Uterus (tissue), 4 donors: ENCODE measurements at places on chromosomes 7 and 10. TPM values are rescaled to one million over a fixed set of nuclear protein-coding genes. Genes with fewer than 3 reads are reported as not detected.

GRCh38 chr7:116193329-116194087, 16.8 kb upstream of the TES start:
- no peak overlapping the region for H3K27ac ChIP-seq
- H3K27me3 ChIP-seq = no peaks in the 10 kb centered on the region
- H3K36me3 ChIP-seq = no peaks in the 10 kb centered on the region
- H3K4me3 ChIP-seq = no peak overlapping the region
- no peak for DNase-seq

The PFKP gene
- 74.5 TPM for total RNA-seq

GRCh38 chr7:65722361-65722792, 150.5 kb upstream of the VKORC1L1 start:
- H3K4me1 ChIP-seq = no peaks in the 10 kb centered on the region
- H3K27ac ChIP-seq = no peak overlapping the region
- H3K4me3 ChIP-seq = no peak overlapping the region
- H3K27me3 ChIP-seq = no peaks in the 10 kb centered on the region

DNA sequence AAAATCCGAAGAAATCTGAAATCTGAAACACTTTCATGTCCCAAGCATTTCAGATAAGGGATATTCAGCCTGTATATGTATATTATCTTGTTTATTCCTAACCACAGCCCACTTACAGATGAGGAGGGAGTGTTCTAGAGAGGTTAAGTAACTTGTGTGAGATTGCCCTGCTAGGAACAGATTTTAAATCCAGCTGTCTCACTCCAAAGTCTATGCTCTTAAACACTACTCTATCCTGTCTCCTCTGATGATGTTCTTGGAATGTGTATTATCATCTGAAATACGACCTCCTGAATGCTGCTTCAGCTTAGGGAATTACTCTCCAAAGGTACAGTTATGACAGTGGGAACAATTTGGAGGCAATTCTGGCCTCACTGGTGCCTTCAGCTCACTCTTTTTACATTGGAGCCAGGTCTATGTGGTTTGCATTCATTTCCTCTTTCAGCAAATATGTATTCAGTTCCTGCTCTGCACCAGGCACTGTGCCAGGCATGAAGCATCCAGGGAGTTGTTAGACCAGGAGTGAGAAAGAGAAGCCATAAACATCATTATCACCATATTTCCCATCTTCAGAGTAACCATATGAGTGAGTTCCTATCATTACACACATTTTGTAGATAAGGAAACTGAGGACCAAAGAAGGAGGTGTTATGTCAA, 70.2 kb downstream of the NOC3L start:
- H3K4me3 ChIP-seq = no peak overlapping the region
- peak; percentile 28 for DNase-seq
- no peaks in the 10 kb centered on the region for H3K27me3 ChIP-seq
- peak overlapping the region; percentile 26 for H3K27ac ChIP-seq
- H3K36me3 ChIP-seq = no peaks in the 10 kb centered on the region

The BAIAP2L1 gene
- 4.3 TPM for total RNA-seq

GRCh38 chr10:102602272-102603045, 41.8 kb upstream of the TRIM8 start:
- DNase-seq = peak; percentile 61
- H3K36me3 ChIP-seq = no peaks in the 10 kb centered on the region
- no peaks in the 10 kb centered on the region for H3K27me3 ChIP-seq
- no peaks in the 10 kb centered on the region for H3K4me1 ChIP-seq
- peak overlapping the region; percentile 58 for H3K27ac ChIP-seq
- H3K4me3 ChIP-seq = no peak overlapping the region

The FXYD4 gene
- not detected for total RNA-seq

- peak overlapping the region; percentile 96 for H3K27ac ChIP-seq
- H3K4me1 ChIP-seq = no peaks in the 10 kb centered on the region
- H3K4me3 ChIP-seq = peak overlapping the region; percentile 56
- peak; percentile 71 for DNase-seq
- H3K36me3 ChIP-seq = no peaks in the 10 kb centered on the region
Observed at GRCh38 chr10:122462533-122463465, 1.4 kb downstream of the HTRA1 start.

DNA sequence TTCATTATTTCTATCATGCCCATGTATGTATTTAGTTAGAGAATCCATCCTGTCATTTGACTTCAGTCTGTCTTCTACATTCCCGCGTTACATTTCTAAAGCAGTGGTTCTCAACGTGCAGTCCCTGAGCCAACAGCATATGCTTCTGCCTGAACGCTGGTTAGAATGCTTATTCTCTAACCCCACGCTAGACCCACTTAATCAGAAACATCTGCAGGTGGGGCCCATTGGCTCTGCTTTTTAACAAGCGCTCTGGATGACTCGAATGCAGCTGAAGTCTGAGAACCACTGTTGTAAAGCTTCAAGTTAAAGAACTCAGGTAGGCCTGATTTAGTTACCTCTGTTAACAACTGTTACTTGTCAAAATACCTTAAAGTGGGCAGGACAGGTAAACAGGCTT, 38.2 kb downstream of the NEUROD6 start:
- no peak overlapping the region for H3K27ac ChIP-seq
- no peak for DNase-seq
- no peaks in the 10 kb centered on the region for H3K36me3 ChIP-seq
- H3K4me1 ChIP-seq = no peaks in the 10 kb centered on the region
- no peaks in the 10 kb centered on the region for H3K27me3 ChIP-seq

DNA sequence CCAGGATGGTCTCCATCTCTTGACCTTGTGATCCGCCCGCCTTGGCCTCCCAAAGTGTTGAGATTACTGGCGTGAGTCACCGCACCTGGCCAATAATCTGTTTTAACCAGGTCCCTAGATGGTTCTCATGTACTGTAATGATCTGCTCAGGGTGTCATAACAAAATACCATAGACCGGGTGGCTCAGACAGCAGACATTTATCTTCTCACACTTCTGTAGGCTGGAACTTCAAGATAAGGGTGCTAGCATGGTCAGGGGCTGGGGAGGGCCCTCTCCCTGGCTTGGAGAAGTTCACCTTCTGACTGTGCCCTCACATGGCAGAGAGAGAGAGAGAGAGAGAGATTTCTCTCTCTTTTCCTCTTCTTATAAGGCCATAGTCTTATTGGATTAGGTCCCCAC, 279.4 kb upstream of the LYZL1 start:
- H3K27ac ChIP-seq = no peak overlapping the region
- H3K4me3 ChIP-seq = no peak overlapping the region
- no peaks in the 10 kb centered on the region for H3K36me3 ChIP-seq

GRCh38 chr10:129956876-129957673, 7.0 kb downstream of the EBF3 start:
- no peak overlapping the region for H3K27ac ChIP-seq
- no peaks in the 10 kb centered on the region for H3K36me3 ChIP-seq

The COPS6 gene
- total RNA-seq = 41.1 TPM

The ADCY1 gene
- total RNA-seq = under 0.01 TPM

- no peak for DNase-seq
- no peak overlapping the region for H3K27ac ChIP-seq
- no peaks in the 10 kb centered on the region for H3K27me3 ChIP-seq
- H3K36me3 ChIP-seq = no peaks in the 10 kb centered on the region
- H3K4me1 ChIP-seq = no peaks in the 10 kb centered on the region
Observed at GRCh38 chr10:130352291-130352645, 216.1 kb downstream of the GLRX3 start.

DNA sequence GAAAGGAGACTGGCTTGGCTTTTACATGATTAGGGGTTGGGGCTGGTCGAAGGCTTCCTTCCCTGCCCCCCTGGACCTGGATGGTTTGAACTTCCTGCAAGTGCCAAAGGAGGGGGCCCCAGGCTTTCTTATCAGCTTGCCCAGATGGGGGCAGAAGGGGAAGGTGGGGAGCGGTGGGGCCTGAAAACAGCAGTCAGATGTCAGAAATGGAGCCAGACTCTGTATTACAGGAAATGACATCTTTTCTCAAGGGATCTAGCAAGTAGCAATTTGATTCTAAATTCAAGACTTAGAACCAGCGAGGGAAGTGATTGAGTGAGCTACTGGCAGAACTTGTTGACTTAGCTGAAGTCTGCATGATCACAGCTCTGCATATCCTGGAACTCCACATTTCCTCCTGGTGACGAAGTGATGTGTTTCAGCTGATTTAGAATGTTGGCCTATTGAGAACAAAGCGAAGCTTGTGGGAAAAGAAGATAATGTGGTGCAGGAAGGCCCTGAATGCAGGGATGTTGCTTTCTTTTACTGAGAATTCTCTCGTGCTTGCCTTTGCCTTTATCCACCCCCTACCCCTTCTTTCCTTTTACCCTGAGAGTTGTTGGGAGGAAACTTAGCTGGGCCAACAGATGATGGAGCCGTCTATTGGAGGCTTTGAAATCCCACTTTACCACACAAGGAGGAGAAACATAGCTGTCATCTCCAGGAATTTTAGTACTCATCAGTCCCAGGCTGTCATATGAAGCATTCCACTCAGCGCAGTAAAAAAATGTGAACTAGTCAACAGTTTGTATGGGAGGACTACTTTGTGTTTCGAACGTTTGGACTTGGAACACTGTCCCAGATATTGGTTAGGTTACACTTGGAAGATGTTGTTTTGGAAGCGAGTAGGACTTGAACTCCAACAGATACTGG, 43.2 kb downstream of the CCNY start:
- no peaks in the 10 kb centered on the region for H3K27me3 ChIP-seq
- no peaks in the 10 kb centered on the region for H3K36me3 ChIP-seq
- peak; percentile 48 for DNase-seq
- peaks cover 14% of the 10 kb centered on the region for H3K4me1 ChIP-seq

The NKX2-3 gene
- not detected for total RNA-seq

The TRIM74 gene
- total RNA-seq = 2.9 TPM

DNA sequence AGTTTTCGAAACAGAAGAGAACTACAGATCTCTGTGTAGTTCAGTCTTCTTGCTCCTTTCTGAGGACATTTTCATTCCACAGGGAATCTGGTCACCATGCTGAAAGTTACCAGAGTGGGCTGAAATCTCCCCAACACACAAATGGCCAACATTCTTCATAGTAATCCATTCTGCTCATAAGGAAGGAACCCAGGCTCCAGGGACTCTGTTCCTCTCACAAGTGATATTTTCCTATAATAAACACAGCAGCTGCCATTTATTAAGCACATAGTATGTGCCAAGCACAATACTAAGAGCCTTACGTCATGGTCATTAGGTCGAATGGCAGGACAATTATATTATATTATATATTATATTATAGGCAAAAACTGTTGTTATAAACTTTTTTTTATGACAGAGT, 109.8 kb downstream of the RAB11FIP2 start:
- H3K36me3 ChIP-seq = no peaks in the 10 kb centered on the region
- peak overlapping the region; percentile 41 for H3K27ac ChIP-seq
- DNase-seq = no peak
- no peak overlapping the region for H3K4me3 ChIP-seq
- no peaks in the 10 kb centered on the region for H3K27me3 ChIP-seq

The CCDC7 gene
- total RNA-seq = 83.8 TPM

The GLUD1 gene
- total RNA-seq = 189 TPM

The UCN3 gene
- not detected for total RNA-seq

DNA sequence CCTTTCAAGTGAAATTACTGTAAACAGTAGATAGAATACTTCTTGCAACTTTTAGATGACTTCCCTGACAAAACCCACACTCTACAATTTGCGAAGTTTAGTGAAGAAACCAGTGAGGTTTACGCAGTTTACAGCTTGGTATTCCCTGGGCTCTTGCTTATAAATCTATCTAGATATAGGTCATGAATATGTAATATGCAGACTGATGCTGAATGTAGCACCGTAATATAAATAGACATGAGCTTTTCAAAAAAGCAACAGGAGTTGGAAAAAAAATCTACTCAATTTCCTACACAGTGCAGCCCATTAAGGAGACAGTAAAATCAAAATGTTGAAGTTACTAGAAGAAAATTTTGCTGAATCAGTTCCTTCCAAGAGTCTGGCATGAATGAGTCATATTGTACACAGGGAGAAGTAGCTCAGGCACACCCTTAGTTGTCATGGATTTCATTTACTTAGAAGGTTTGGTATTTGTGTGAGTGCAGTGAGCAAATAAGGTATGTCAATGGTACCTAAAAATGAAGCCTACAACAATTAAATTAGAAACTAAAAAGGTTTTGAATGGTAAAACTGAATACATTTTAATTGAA, 67.7 kb upstream of the NEUROD6 start:
- peaks cover 3% of the 10 kb centered on the region for H3K27me3 ChIP-seq
- no peak overlapping the region for H3K27ac ChIP-seq
- no peaks in the 10 kb centered on the region for H3K36me3 ChIP-seq
- H3K4me3 ChIP-seq = no peak overlapping the region
- no peaks in the 10 kb centered on the region for H3K4me1 ChIP-seq

GRCh38 chr7:18667466-18667865, 171.9 kb downstream of the HDAC9 start:
- no peaks in the 10 kb centered on the region for H3K27me3 ChIP-seq
- no peaks in the 10 kb centered on the region for H3K4me1 ChIP-seq
- no peak overlapping the region for H3K4me3 ChIP-seq
- no peak for DNase-seq
- H3K27ac ChIP-seq = no peak overlapping the region

DNA sequence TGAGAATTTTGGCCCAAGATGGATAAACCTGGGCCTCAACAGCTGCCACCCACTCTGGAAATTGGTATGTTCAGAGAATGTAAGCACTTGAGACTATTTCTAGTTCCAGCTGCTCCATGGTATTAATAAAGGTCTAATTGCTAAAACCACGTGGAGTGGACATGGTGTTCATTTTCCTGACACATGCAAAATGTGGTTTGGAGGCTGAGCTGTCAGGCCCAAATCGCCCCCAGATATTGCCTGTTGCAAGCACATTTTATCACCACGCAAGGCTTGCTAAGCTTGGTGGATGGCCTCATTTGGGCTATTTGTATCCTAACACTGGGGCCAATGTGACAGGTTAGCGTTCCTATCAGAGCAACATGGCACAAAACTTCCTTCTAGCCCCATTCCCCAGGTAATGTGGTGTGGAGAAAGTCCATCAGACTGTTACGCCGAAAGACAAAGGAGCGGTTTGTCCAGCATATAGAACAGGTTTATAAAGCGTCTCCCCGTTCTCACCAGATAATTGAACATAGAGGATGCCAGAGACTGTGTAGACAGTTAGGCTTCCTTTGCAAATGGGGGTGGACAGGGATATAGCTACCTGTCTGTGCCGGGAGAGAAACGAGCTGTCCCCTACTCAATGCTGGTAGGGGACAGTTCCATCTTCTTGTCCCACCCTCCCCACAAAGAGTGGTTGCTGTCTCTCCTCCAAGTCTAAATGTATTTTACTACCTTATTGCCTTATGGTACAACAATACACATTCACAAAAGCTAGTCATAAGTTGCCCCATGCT, 78.0 kb upstream of the ANKRD1 start:
- no peaks in the 10 kb centered on the region for H3K36me3 ChIP-seq
- peaks cover 5% of the 10 kb centered on the region for H3K27me3 ChIP-seq
- DNase-seq = no peak
- no peak overlapping the region for H3K27ac ChIP-seq
- H3K4me3 ChIP-seq = no peak overlapping the region

GRCh38 chr10:76152186-76152585, 720.8 kb downstream of the LRMDA start:
- peaks cover 6% of the 10 kb centered on the region for H3K4me1 ChIP-seq
- no peak overlapping the region for H3K4me3 ChIP-seq
- H3K27ac ChIP-seq = no peak overlapping the region
- H3K36me3 ChIP-seq = no peaks in the 10 kb centered on the region
